Vagina (tissue), 2 donors: ENCODE measurements at places on chromosomes 6 and 20. TPM values are rescaled to one million over a fixed set of nuclear protein-coding genes. Genes with fewer than 3 reads are reported as not detected.
A peak's percentile ranks its signal among the peaks of the same experiment; 100 is the strongest.

DNA sequence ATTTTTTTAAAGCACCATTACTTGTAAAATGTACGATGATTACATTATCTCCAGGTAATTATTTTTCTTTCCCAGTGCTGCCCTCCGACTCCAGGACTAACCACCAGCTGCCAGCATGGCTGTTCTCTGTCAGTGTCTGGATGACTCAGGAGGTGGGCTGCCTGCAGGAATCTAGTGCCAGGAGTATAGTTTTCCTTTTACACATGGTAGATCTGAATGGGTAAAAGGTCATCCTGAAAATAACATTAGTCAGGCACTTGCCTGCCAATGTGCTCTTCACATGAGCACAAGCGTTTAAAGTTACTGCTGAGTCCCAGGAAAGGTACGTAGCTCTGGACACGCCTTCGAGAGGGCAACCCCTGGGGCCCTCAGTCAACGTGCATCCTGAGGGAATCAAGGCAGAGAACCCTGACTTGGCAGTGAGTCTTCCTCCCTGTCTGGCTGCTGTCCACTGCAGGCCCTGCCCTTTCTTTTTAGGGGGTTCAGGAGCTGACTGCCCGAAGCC is 2.4 kb downstream of the DYNLT1 start:
- DNase-seq: no peak
- H3K27me3 ChIP-seq: no peaks in the 10 kb centered on the region
- H3K4me1 ChIP-seq: peaks cover 52% of the 10 kb centered on the region
- peak overlapping the region; percentile 93 for H3K27ac ChIP-seq

Gene SYTL3
- 10.8 TPM for total RNA-seq

DNA sequence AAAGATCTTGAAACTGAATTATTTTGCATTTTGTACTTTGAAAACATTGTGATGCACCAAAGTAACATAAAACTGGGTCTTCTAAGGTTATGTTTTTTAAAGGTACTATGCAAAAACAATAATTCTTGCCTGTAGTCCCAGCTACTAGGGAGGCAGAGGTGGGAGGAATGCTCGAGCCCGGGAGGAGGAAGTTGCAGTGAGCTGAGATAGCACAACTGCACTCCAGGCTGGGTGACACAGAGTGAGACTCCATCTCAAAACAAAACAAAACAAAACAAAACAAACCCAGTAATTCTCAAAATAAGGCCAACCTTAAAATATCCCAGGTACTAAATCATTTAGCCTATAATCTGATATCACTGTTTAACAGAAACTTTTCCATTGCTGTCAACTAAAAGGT is 269.6 kb downstream of the KHDC1L start:
- H3K27me3 ChIP-seq: no peaks in the 10 kb centered on the region
- no peaks in the 10 kb centered on the region for H3K36me3 ChIP-seq
- no peaks in the 10 kb centered on the region for H3K4me1 ChIP-seq
- no peak overlapping the region for H3K4me3 ChIP-seq
- H3K27ac ChIP-seq: no peak overlapping the region

Gene MUC22
- total RNA-seq: 2.9 TPM

DNA sequence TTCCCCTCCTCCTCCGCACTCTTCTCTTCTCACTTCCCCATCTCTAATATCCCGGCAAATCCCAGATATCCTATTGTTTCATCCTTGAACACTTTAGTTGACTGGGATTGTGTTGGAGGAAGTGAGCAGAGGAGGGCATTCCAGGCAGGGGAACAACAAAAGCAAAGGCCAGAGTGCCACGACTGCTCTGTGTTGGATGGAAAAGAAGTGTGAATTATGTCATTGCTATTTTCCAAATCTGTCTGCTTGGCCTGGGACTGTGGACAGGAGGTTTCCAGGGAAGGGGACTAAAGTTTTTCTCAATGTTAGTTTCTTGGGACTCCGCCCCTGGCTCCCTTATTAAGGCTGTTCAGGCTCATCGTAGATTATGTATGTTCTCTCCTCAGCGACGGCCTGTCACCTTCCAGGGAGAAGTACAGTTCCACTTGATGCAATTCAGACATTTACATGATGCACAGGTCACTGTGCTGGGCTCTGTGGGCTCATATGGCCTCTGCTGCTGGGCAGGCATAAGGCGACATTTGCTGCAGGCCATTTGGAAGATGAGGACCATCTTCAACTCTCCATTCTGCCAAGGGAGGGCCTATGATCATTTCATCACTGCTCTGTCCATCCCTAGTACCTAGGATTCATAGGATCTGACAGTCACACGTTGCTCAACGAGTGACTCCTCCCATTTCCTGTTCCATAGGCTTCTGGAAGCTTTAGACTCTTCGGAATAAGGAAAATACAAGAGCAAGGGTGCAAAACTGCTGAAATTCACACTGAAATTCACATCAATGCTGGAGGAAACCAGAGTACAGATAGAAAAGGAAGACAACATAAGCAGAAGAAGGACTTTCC is 99.1 kb upstream of the KCNK16 start:
- H3K27ac ChIP-seq: no peak overlapping the region
- DNase-seq: peak; percentile 62
- no peaks in the 10 kb centered on the region for H3K27me3 ChIP-seq
- H3K36me3 ChIP-seq: no peaks in the 10 kb centered on the region
- H3K4me3 ChIP-seq: no peak overlapping the region
